Tongue (tissue), 3 donors: ENCODE measurements at places on chromosomes 4 and X. TPM values are rescaled to one million over a fixed set of nuclear protein-coding genes. Genes with fewer than 3 reads are reported as not detected.

ODAM gene
- not detected for total RNA-seq

AADAT gene
- 7.3 TPM for total RNA-seq

BMX gene
- 3.4 TPM for total RNA-seq

TMPRSS11A gene
- 9.2 TPM for total RNA-seq

GRCh38 chrX:74324131-74324530, 20.2 kb downstream of the ZCCHC13 start:
- no peak for DNase-seq

- no peak for DNase-seq
Measured at GRCh38 chr4:74235135-74235534, 73.1 kb upstream of the EPGN start.

GRCh38 chr4:85426366-85426765, 48.6 kb upstream of the ARHGAP24 start:
- DNase-seq: no peak

DNA sequence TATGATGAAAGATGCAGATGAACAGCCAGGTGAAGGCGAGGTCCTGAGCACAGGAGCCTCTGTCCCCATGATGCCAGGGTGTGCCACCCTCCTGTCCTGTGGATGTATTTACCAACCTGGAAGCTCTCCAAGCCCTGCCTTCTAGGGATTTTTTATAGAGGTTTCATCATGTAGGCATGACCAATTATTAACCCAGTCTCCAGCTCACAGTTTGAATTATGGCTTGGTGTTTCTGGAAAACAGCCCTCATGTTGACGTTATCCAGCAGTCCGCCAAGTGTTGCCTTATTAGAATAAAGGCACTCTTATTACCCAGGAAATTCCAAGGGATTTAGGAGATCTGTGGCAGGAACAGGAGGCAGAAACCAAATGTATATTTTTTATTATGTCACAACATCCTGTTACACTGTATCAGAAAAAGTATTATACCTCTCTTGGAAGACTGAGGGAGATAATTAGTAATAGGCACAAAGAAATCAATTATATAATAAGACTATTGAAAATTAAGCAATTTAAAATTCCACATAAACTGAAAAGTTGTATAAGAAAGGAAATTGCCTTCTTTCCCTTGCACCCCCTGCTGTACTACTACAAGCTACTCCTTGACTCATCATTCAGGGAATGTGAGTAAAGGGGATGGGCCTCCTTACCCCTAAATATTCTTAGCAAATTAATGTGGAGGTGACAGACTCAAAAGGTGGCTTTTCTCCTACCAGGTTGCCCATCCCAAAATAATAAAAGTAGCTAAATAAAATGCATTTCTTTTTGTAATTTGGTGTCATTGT, 129.6 kb downstream of the ZNF330 start:
- peak; percentile 91 for DNase-seq
